ENCODE measurements at places on chromosomes 13 and 19.

DNA sequence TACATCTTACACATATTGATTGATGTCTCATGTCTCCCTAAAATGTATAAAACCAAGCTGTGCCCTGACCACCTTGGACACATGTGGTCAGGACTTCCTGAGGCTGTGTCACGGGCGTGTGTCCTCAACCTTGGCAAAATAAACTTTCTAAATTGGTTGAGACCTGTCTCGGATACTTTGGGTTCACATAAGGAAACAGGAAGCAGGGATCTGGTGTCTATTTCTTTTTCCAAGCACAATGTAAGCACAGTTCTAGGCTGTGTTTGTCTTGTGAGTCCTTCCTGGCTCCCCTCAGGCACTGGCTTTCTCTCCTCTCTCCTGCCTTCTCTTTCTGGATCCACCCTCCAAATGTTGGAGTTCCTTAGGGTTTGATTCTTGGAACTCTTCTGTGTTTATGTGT lies 27.6 kb upstream of the TPT1 start:
- DNase-seq = no peak

- DNase-seq = no peak
Observed at GRCh38 chr19:30393046-30393445, 20.9 kb downstream of the ZNF536 start.

GRCh38 chr19:18307271-18307681 lies 15.6 kb downstream of the LSM4 start:
- no peak for DNase-seq

- no peak for DNase-seq
Observed at GRCh38 chr13:25169951-25170553, 2.0 kb downstream of the AMER2 start.

GRCh38 chr13:102774214-102774568 lies 605 bp upstream of the TEX30 start:
- no peak for DNase-seq

DNA sequence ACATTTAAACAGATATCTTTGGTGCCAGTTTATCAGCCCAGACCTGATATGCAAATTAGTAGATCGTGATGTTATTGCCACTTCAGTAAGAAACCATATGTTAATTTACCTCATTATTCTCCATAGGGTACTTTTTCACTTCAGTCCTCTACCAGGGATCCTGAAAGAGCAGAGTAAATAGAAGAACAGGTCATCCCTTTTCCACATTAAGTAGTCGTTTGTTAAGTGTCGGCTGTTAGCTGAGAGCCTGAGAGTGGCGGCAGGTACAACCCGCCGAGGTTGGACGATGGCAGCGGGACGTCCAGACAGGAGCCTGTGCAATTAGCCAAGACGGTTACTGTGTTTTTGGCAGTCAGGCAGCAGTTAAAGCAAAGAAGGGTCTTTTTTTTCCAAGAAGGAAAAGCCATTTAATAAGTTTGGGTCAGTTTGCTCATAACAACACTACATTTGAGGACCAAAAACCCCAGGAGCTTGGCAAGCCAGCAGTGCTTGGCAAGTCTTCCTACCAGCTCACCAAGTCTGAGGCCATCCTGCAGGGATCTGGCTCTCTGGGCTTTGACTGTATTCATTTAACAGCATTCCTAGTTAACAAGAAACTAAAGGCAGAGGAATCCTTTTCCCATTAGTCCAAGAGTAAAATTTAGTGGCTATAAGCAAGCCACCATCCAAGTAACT lies 231.8 kb downstream of the SHISA2 start:
- peak; percentile 11 for DNase-seq

DNA sequence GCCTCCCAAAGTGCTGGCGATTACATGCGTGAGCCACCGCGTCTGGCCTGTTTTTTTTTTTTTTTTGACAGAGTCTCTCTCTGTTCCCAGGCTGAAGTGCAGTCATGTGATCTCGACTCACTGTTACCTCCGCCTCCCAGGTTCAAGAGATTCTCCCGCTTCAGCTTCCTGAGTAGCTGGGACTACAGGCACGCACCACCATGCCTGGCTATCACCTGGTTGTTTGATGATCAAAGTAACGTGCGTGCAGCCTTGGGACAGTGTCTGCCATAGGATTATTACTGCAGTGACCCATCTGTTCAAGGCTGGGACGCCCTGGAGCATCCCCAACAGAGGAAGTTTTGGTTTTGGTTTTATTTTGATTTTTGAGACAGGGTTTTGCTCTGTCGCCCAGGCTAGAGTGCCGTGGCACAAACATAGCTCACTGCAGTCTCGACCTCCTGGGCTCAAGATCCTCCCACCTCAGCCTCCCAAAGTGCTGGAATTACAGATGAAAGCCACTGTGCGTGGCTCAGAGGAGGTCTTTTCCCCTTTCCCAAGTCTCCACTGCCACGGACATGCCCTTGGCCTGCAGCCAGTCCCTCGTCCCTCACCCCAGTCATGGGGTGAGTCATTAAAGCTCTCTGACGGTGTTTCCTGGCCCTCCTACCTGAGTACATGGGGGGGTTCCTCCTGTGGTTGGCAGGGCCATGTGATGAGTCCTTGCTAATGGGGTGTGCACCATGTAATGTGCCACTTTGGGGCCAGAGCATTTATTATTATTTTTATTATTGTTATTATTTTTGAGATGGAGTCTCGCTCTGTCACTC lies 65.6 kb downstream of the IER2 start:
- DNase-seq = no peak

- DNase-seq = no peak
Observed at GRCh38 chr19:19562665-19563347, 24.7 kb downstream of the CILP2 start.

DNA sequence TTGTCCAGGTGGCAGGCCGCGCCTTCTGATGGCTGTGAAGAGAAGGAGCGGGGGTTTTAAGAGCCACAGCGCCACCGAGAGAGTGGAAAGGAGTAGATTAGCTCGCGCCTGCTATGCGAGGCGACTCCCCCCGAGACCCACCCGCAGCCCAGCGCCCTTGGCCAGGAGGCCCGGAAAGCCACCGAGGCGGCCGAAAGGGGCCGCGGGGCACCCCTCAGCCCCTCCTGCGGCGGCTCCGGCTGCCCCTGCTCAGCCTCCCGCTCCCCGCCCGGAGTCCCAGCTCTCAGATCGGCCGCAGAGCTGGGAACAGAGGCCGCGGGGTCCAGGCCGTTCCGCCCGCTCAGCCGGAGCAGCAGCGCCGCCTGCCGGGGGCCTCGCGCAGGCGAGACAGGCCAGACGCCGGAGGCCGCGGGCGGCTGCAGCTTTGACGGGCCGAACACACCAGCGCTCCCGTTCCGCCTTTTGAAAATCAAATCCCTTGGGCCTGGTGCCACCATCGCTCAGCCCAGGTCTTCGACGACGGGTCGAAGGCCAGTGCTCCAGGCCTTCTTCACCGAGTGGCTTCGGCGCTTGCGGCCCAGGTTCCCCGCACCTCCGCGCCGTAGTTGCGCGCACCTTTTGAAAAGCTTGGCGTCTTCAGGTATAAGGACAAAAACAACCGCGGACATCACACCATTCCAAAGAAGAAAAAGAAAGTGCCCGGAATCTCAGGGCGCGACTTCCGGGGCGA lies 15.3 kb downstream of the CDX2 start:
- DNase-seq = peak; percentile 26

DNA sequence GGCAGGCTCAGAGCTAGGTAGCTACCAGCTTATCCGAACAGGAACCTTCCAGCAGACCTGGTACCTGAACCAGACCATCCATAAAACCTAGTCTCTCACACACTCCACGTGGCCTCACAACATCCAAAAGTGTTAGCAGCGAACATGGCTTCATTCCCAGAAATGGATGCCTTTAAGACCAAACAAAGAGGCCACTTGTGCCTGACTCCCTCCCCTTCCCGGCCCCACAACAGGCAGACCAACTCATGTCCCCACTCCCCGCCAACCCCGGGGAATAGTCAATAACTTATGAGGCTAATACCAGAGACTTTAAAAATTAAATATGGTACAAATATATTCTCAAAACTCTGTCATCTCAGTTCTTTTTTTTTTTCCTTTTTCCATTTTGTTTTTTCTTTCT lies 46.2 kb downstream of the ZNF557 start:
- DNase-seq = peak; percentile 97

- DNase-seq = no peak
Observed at GRCh38 chr13:49667773-49668172, 23.5 kb downstream of the EBPL start.

Measured in pons (tissue), 1 donor.